ENCODE measurements at places on chromosomes 7 and 10.
A peak's percentile ranks its signal among the peaks of the same experiment; 100 is the strongest.

DNA sequence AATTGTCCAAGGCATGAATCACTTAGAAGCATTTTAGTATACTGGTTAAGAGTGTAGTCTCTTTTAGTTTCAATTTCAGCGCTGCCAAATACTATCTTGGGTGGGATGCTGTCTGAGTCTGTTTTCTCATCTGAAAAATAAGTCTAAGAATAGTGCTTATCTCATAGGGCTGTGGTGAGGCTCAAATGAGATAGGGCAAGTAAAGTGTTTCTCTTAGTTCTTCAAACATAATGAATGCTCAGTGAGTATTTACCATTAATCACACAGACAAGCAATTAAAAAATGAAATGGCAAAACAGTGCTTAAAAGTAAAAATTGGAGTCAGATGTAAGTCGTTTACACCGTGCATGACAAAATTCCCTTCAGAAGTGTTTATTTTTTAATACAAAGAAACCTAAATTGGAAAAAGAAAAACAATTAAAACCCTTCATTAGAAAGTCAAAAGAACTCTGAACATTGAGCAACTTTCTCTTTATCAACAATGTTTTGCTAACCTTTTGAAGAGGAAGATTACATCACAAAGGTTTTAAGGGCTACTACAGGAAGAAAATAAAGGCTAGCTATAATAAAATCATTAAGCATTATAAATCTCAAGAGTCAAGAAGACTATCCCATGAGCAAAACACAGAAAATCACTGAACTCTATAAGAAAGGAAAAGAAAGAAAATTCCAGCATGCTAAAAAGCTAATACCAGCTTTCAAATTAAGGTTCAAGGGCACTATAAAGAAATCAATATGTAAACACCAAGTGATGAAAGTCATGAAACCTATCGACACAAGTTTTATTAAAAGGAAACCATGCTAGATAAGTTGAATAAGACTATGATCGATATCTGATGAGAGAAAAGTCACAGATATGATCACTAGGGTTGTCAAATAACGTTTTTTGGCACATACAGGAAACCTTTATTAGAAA is 45.6 kb upstream of the C1GALT1 start:
- DNase-seq, result no peak

- DNase-seq, result no peak
Measured at GRCh38 chr10:89655722-89656121, 10.7 kb upstream of the PANK1 start.

- no peak for DNase-seq
Measured at GRCh38 chr7:109343678-109344077, 774.0 kb downstream of the DNAJB9 start.

DNA sequence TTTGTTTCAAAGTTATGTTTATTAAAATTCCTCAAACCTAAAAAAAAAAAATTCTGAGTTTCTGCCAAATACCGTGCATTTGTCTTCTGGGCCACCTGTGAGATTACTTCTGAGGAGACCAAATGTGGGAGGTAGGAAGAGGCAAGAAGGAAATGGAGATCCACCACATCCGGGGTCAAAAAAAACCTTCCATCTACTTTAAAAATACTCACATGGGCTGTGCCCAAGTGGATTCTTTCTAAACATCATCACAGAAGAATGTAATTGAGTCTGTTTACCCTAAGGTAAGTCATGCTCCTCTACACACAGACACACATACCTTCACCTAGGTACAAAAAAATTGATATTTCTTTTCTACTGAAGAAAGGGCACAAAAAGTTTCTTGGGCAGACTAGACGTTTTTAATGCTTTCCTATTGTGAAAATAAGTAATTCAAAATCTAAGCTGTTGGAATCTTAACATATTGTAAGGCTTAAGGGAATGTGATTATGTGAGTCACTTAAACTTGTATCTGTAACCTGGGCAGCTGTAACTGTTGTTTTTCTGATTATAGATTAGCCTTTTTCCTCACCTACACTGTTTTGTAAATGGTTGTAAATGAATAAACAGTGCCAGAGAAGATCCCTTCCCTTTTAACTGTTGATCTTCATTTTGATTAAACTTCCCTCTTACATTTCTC is 19.1 kb upstream of the SPOCK2 start:
- no peak for DNase-seq

DNA sequence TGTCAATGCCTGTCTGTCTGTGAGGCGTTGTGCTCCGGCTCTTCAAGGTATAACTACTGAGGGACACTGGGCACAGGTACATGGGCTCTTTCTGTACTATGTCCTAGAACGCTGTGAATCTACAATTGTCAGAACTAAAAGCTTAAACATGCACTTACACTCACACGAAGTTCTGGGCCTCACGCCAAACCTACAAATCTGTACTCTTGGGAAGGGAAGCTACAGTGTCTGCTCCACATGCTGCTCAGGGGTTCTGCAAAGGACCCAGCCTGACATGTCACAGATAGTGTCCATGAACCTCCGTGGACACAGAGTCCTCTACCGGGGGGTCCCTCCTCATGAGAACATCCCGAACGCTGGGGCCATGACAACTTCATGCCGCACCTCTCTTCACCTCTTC is 268.7 kb downstream of the WDR37 start:
- DNase-seq, result no peak

GRCh38 chr10:65581426-65582026 is 1344.3 kb upstream of the LRRTM3 start:
- no peak for DNase-seq

DNA sequence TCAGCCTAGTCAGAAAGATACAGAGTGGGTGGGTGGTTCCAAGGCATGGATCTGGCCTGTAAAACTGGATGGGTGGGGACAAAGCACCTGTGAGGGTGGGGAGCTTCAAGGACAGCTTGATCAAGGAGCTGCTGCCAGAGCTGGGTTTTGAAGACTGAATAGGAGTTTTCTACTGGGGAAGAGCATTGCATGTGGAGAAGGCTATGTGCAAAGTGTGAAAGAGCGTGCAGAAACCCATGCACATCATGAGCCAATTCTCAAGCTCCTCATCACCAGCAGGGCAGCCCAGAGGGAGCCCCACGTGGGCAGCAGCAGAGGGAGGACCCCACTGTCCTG is 58.6 kb downstream of the PDGFA start:
- no peak for DNase-seq

GRCh38 chr10:77842652-77843212 is 83.8 kb downstream of the DLG5 start:
- DNase-seq, result no peak

GRCh38 chr7:101562531-101563197 is 66.4 kb downstream of the MYL10 start:
- DNase-seq, result no peak

DNA sequence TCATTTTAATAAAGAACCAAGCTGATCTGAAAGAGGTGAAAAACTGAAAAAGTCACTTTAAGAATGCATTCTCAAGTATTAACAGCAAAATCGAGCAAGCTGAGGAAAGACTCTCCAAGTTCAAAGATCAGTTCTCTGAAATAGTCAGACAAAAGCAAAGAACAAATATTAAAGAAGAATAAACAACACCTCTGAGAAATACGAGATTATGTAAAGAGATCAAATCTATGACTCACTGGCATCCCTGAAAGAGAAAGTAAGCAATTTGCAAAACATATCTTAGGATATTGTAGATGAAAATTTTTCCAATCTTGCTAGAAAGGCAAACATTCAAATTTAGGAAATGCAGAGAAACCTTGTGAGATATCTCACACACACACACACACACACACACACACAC is 138.4 kb upstream of the HGF start:
- DNase-seq, result no peak

DNA sequence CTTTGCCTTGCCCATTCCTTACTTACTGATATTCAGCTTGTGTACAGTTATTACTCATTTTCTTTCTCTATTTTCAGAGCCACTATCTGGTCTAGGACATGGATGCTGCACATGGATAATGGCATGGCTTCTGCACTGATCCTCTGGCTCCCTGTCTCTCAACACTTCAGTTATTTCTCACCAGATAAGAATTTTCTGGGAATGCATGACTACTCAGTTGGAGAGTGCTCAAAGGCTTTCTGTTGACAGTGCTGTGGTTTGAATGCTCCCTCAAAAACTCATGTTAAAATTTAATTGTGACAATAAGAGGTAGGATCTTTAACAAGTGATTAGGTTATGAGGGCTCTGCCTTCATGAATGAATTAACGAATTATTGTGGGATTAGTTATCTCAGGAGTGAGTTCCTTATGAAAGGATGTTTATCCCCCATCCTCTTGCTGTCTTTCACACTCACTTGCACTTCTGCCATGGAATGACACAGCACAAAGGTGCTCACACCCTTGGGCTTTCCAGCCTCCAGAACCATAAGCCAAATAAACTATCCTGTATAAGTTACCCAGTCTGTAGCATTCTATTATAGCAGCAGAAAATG is 16.1 kb upstream of the PIK3CG start:
- DNase-seq, result no peak

DNA sequence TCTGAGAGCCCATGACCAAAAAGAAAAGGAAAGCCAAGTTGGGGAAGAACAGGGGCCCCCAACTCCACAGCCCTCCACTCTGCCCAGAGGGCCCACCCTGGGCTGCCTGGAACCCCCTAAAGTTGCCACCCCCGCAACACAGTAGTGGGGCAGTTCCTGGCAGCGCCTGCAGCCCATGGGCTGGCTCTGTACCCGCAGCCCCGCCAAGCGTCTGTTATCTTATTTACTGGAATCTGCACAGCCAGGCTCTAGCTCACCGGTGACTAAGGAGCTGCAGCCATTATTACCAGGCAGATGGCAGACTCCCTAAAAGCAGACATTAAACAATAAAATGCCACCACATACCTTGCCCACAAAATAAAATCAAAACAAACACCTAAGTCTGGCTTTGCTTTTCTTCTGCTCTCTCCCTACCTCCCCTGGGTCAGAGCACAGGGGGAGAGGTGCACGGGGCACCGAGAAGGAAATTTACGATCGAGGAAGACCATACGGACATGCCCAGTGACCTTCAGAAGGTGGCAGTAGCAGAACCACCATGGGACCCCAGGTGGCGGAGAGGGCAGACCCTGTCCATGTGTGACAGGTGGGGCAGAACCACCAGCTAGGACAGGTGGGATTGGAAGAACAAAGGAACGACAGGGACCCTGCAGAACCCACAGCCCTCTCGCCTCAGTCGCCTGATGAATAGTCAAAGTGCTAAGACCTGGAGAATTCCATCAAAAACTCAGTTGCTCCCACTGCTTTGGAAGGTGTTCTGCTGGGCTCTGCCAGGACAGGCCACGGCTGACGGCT is 66.3 kb downstream of the PRKAG2 start:
- no peak for DNase-seq

- DNase-seq, result no peak
Measured at GRCh38 chr7:12889391-12889790, 202.0 kb downstream of the ARL4A start.

GRCh38 chr7:71574153-71574860 is 442.4 kb downstream of the GALNT17 start:
- no peak for DNase-seq

GRCh38 chr7:1397491-1398327 is 61.6 kb downstream of the MICALL2 start:
- DNase-seq, result no peak

DNA sequence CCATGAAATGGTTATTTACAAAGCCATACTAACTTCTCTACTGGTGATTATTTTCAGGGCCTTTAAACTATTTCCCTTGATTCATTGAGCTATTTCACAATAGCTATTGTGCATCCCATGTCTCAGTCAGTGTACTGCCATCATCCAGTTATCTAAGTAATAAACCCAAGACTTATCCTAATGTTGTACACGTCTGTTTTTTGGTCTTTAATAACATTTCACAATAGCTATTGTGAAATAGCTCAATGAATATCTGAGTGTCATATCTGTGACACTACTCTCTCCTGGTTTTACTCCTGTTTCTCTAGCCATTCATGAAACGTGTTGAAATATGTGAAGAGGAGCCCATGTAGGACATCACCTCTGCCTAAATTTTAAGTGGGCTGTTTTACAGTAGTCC is 36.5 kb upstream of the TMEM140 start:
- no peak for DNase-seq

DNA sequence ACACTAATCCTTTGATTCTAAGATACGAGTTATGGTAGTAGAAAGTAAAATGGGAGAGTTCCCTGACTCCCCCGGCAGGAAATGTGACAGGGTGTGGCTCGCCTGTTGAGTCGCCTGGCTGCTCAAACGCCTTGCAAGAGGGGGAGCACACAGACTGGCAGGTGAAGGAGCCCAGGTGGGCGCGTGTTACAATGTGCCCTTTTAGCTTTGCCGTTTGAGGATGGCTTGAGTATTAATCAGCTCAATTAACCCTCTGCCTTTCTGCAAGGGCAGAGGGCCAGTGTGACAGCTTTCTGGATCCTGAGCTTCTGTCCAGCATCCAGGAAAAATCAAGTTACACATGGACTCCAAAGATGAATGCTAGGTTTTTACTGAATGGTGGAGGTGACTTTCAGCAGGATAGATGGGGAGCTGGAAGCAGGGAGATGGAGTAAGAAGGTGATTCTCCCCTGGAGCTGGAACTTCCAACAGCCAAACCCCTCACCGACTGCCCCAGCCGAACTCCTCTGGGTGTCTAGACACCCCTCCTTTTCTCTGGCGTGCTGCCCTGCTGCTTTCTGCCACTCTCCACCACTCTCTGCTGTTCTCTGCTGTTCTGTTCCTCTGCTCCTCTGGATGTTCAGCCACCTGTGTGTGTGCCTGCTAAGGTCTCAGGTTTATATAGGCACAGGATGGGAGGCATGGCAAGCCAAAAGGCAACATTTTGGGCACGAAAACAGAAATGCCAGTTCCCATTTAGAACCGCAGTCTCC is 548.8 kb upstream of the KCND2 start:
- no peak for DNase-seq

DNA sequence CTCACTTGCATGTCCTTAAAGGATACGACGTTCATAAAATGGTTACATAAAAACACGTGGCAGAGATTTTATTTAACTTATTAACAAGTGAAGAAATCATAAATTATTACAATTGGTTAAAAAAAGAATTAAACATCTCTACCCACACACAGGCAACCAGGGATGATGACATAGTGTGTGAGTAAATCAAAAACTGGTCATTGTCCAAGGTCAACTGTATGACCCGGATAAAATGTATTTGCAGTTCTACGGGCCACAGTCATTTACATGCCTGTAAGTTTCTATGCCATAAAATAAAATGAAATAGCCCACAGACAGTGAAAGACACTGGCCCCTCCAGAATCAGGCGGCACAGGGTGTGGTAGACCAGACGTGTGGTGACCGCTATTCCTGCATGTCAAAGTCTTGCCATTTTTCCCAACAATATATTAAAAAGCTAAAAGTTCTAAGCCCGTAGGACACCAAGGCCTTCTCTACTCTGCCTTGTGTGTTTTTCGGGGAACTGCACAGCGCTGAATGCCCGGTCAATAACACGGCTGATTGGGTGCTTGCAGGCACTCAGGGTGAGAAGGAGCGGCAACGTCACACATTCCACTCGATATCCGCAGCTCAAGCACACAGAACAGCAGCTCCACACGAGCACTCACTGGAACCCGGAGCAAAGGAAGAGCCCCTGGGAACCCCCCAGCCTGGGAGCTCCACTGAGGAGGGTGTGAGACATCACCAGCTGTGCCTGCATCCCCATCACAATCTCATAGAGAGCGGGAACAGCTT is 143.3 kb upstream of the PPP2R2D start:
- no peak for DNase-seq

GRCh38 chr10:102231357-102232318 is 5.5 kb downstream of the ELOVL3 start:
- DNase-seq, result peak; percentile 52
